ENCODE measurements at places on chromosomes 7 and 10.

- DNase-seq, result no peak
Measured at GRCh38 chr7:41912426-41912825, 209.5 kb upstream of the INHBA start.

DNA sequence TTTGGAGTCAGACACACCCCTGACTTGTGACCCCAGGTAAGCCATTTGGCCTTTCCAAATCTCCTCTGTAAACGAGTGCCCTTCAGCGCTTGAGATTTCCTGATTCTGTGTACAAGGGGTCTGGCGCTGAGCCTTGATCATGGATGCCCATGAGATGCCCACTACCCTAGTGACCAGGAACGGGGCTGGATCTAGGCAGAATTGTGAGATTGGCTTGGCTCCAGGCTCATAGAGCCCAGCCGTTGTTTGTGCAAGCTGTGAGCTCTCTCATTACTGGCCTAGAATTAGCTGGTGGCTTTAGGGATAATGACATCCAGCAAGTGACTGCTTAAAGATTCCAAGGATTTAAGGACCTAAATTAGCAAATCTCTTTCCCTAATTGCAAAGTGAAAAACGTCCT lies 84.9 kb downstream of the CAMK1D start:
- no peak for DNase-seq

- no peak for DNase-seq
Measured at GRCh38 chr10:50497758-50498157, 126.0 kb downstream of the SGMS1 start.

GRCh38 chr10:127302343-127302742 lies 106.0 kb upstream of the INSYN2A start:
- DNase-seq, result no peak

DNA sequence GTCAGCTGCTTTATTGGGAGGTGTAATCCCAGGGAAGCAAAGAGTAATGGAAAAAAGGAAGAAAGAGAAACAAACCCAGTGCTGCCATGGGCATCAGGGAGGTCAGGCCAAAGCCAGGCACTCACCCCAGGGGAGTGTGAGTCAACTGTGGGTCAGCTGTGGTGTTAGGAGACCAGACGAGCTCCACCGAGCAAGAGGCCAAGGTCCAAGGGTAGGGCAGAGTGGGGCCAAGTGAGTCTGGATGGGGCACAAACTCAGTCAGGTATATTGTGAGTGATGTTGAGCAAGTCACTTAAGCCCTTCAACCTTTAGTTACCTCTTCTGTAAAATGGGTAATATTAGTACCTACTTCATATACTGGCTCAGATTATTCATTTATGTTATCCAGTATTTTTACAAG lies 30.4 kb upstream of the CDK13 start:
- no peak for DNase-seq

DNA sequence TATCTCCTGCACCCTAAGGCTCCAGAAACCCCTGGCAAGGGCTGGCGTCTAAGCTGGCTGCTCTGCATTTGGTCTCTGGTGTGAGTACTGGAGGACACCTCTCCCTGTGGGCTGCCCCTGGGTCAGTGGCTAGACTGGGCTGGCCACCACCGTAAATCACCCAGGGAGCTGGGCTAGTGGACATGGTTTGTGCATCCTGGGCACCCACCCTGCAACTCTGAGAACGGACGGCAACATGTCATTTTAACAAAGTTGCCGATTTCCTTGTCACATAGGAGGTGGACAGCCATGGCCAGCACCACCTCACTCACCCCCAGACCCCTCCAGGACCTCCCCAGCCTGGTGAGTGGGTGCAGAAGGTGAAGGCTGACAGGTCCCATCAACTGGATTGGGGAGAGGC lies 26.8 kb upstream of the PCBD1 start:
- DNase-seq, result no peak

GRCh38 chr7:76216381-76217082 lies 14.8 kb downstream of the SRRM3 start:
- no peak for DNase-seq

GRCh38 chr7:1885465-1886226 lies 215.6 kb downstream of the ELFN1 start:
- DNase-seq, result no peak

DNA sequence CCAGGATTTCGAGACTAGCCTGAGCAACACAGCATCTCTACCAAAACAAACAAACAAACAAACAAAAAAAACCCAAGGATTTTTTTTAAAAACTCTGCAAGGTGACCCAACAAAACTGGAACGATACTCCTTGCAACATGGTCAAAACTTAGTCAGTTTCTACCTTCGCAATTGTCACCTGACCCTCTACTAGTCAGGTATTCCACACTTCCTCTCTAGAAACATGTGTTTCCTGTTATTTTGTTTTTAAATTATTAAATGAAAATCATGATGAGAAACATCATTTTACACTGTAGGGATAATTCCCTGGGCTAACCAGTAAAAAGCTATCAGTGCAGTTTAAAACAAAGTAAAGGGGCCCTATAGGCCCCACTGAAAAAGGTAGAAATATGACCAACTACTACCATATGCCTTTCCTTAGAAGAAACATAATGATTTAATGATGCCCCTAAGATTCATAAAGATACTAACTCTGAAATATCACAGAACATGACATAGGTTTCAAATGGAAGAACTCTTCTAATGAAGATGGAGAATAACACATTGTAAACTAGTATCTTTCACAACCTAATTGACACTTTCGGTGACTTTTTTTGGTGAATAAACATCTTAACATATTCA lies 8.7 kb downstream of the BRAF start:
- DNase-seq, result no peak

- peak; percentile 64 for DNase-seq
Measured at GRCh38 chr10:7407368-7408290, 3.2 kb downstream of the SFMBT2 start.

DNA sequence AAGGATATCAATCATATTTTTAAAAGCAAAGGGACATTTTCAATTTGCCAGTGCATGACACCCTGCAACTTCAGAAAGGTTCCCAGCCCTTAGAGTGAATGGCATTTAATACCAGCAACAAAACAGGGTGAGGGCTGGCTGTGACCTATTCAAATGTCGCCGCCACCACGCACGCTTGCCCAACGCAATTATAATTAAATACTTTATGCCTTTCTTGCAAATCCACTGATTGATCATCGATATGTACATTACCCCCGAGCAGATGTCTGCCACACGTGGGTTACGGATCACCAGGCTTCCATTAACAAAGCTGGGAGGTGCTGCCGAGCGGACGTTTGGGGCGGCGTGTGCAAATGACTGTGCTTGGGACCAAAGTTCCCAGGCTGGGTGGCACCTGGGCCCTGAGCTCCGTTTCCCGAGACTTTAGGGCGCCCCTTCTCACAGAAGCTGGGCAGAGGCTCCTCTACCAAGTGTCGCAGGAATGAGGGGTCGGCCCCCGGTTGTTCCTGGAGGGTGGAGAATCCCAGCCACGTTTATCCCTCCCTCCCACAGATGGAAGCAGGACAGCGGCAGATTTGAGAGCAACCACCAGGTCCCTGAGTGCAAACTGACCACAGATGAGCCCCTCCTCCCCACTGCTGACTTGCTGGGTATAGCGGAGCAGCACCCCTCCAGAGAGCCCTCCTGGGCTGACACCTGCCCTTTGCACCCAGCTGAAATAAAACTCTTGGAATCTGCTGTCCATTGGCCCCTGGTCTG lies 3.9 kb downstream of the FOXL3 start:
- no peak for DNase-seq

GRCh38 chr10:7686351-7687171 lies 16.6 kb upstream of the ITIH2 start:
- DNase-seq, result no peak

GRCh38 chr10:21317902-21318301 lies 207.6 kb downstream of the SKIDA1 start:
- DNase-seq, result no peak

GRCh38 chr10:110793886-110794285 lies 77.8 kb upstream of the PDCD4 start:
- DNase-seq, result no peak

DNA sequence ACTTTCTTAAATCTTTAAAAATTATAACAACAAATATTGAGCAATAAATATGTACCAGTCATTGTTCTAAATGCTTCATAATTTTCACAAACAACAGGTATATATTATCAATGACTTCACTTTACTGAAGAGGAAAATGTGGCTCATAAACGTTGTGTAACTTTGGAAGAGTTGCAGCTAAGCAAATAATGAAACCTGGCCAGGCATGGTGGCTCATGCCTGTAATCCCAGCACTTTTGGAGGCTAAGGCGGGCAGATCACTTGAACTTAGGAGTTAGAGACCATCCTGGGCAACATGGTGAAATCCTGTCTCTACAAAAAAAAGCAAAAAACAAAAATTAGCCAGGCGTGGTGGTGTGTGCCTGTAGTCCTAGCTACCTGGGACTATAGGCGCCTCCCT lies 71.9 kb upstream of the AMPH start:
- DNase-seq, result no peak

GRCh38 chr10:86346799-86347665 lies 19.6 kb downstream of the GRID1 start:
- no peak for DNase-seq

- no peak for DNase-seq
Measured at GRCh38 chr7:69374044-69374425, 224.2 kb upstream of the AUTS2 start.

DNA sequence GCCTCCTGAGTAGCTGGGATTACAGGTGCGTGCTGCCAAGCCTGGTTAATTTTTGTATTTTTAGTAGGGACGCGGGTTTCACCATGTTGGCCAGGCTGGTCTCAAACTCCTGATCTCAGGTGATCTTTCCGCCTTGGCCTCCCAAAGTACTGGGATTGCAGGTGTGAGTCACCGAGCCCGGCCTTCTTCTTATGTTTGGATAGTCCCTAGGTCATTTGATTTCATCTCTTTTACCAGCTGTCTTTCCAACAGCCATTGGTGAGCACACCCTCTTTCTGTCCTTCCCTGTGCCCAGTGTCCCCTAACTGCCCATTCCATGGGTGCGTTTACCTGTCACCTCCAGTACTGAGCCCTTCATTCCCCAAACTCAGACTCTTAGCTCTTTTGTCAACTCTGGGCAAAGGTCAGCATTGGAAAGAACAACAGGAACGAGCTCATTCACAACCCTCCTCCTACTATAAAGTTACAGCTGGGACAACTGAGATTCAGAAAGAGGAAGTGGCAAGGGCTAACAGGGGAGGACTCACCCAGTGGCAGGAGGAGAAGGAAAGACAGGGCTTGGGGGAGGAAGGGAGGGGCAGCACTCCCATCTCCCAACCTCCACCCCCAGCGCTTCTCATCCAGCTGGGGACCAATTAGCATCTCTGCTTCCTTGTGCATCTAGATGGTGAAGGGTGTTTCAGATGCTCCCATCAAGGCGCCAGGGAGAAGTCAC lies 5.6 kb downstream of the SSC4D start:
- DNase-seq, result no peak

GRCh38 chr10:2207246-2207922 lies 470.1 kb upstream of the ADARB2 start:
- DNase-seq, result no peak

GRCh38 chr7:100374601-100375000 lies 1.3 kb downstream of the PILRA start:
- DNase-seq, result peak; percentile 22

- no peak for DNase-seq
Measured at GRCh38 chr10:26528048-26528447, 89.9 kb downstream of the APBB1IP start.

- no peak for DNase-seq
Measured at GRCh38 chr7:2214636-2215035, 18.1 kb downstream of the MAD1L1 start.

DNA sequence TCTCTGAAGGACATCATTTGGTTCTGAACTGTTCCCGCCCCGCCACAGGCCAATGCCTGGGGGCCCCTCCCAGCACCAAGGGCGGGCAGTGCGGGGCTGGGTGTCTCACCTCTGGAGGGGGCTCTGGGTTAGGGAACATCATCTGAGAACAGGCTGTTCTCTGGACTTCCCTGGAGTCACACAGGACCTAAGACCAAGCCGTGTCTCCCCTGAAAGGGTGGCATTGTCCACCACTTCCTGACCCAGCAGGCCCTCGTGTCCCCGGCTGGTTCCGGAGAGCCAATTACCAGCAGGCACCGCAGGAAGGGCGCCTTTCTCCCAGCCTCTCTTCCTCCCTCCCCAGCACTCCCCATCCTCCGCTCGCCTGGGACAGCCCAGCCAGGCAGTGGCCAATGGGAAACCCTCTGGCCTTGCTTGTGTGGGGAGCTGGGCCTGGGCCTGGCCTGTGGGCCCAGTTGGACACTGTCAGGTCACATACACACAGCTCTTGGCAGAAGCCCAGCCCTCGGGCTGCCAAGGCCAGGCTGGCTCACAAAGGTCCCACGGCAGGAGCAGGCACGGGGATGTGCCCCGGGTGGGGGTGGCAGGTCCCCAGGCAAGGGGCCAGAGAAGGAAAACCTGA lies 119.5 kb downstream of the SPDYE5 start:
- DNase-seq, result no peak

DNA sequence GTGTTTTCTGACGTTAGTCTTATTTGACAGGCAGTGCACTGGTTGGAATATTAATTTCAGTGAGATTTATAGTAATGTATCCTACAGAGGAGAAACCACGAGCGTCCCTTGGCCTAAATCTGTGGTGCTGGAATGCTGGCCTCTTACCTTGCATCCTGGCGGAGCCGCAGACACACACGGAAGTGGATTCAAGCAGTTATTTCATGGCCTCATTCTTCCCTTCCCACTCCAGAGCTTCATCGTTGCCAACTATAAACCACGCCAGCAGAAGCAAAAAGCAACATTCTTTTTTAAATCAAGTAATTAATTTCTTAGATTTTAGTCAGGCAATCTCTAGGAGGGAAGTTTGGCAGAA lies 13.1 kb downstream of the WIPI2 start:
- DNase-seq, result no peak

GRCh38 chr7:127885843-127886242 lies 145.4 kb downstream of the LRRC4 start:
- no peak for DNase-seq

- DNase-seq, result no peak
Measured at GRCh38 chr7:73960548-73960947, 67.4 kb upstream of the ELN start.

DNA sequence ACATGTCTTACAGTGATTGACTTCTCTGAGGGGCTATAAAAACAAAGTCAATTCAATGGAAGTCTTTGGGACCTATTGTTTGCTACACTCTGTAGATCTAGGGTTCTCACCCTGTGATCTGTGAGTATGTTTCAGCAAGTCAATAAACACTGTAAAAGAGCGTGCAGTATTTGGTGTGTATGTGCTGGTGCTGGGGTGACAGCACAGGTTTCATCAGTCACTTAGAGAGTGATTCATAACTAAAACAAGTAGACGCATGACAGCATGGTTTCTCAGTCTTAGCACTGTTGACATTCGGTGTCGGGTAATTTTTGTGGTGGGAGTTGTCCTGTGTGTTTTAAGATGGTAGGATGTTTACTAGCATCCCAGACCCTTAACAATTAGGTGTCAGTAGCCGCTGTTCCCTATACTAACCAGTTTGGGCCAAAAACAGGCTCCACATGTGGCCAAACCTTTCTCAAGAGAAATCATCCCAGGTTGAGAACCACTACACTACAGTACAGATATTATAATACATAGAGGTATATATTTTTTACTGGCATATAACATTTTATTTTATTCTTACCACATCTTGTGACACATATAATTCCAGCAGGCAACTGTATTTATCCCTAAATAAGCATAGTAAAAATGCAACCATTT lies 411.8 kb downstream of the ARL4A start:
- peak; percentile 79 for DNase-seq

- DNase-seq, result no peak
Measured at GRCh38 chr10:53256623-53257022, 484.0 kb upstream of the MBL2 start.
